Stimulated activated CD4-positive, alpha-beta T cell treated with anti-CD3 and anti-CD28 coated beads, Interleukin-2, amount 100 ng/mL, for 4 hours (primary cell): ENCODE measurements at places on chromosomes 11 and 22.
A peak's percentile ranks its signal among the peaks of the same experiment; 100 is the strongest.

- no peak for DNase-seq
Observed at GRCh38 chr22:20431511-20432192, 6.0 kb downstream of the SCARF2 start.

DNA sequence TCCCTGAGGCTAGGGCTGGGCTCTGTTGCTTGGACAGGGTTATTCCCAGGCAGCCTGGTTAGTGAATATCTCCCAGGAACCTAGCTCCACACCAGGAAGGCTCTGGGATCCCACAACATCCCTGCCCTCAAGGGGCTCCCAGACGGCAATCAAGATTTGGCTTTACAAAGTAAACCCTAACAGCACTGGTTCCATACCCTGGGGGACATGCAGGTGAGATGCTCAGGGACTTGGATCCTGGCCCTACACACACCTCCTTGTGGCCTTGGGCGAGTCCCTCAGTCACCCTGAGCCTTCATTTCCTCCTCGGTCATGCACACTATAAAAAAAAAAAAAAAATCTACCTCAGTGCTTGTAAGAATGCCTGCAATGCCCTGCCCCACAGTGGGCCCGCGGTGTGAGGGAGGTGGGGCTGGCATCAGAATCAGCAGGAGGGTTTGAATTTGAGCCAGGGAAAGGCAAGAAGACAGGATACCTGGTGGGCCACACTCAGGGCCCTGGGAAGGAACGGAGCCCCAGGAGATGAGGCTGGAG lies 86.3 kb downstream of the MORC2 start:
- DNase-seq = no peak

- DNase-seq = no peak
Observed at GRCh38 chr11:68093565-68093964, 27.6 kb downstream of the CHKA start.

GRCh38 chr11:124195189-124195734 lies 12.1 kb downstream of the OR10D3 start:
- DNase-seq = peak; percentile 8

DNA sequence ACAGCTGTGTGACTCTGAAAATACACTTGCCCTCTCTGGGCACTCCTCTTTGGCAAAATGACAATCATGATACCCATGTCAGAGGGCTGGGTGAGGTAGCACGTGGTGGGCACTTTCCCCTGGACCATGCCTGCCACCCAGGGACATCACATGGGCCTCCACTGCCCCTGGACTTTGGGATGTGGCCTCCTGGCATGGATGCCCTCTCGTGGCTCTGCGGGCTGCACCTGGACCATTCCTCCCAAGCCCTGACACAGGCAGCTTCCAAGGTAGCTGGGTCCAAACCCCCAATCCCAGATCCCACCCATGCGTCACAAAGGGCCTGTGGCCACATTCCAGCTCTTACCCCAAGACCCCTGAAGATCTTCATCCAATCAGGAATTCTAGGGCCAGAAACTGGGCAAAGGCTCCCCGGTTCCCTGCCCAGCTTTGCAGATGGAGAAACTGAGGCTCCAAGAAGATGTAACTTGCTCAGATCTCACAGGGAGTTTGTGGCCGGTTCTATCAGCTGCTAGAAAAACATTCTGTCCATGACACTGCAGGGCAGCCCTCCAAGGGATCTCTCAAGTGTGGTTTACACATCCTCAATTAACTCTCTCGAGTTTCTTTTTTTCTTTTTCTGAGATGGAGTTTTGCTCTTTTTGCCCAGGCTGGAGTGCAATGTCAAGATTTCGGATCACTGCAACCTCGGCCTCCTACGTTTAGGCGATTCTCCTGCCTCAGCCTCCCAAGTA lies 35.4 kb upstream of the CYB5R3 start:
- no peak for DNase-seq

GRCh38 chr11:92929653-92930052 lies 39.8 kb upstream of the MTNR1B start:
- no peak for DNase-seq

- no peak for DNase-seq
Observed at GRCh38 chr11:92276773-92277172, 52.2 kb downstream of the FAT3 start.
